ENCODE measurements at places on chromosomes 16 and 17. TPM values are rescaled to one million over a fixed set of nuclear protein-coding genes. Genes with fewer than 3 reads are reported as not detected.

TNK1 gene
- 11.9 TPM for total RNA-seq

IL21R gene
- 0.21 TPM for total RNA-seq

SLC47A1 gene
- total RNA-seq: 0.24 TPM

CTRL gene
- not detected for total RNA-seq

NPIPA3 gene
- not detected for total RNA-seq

KRTAP4-5 gene
- not detected for total RNA-seq

ANKFN1 gene
- under 0.01 TPM for total RNA-seq

WIPF2 gene
- 7.0 TPM for total RNA-seq

KRT17 gene
- total RNA-seq: 29,975 TPM

PRAC2 gene
- not detected for total RNA-seq

CCDC154 gene
- 0.43 TPM for total RNA-seq

TBC1D3K gene
- total RNA-seq: not detected

PYCARD gene
- 235 TPM for total RNA-seq

HSD17B1 gene
- 19.5 TPM for total RNA-seq

LRRC46 gene
- not detected for total RNA-seq

CCL14 gene
- total RNA-seq: not detected

C17orf78 gene
- total RNA-seq: not detected

NEURL4 gene
- 17.6 TPM for total RNA-seq

OTOP2 gene
- not detected for total RNA-seq

FOXL1 gene
- total RNA-seq: 0.72 TPM

SLC9A5 gene
- 0.72 TPM for total RNA-seq

IRX5 gene
- total RNA-seq: 2.7 TPM

KRT32 gene
- total RNA-seq: not detected

SPNS3 gene
- total RNA-seq: not detected

SPATA2L gene
- 9.4 TPM for total RNA-seq

TPSG1 gene
- not detected for total RNA-seq

SPSB3 gene
- total RNA-seq: 54.2 TPM

C16orf92 gene
- not detected for total RNA-seq

SOST gene
- total RNA-seq: not detected

KRT39 gene
- total RNA-seq: not detected

TEKT5 gene
- total RNA-seq: 0.48 TPM

PSMD3 gene
- 102 TPM for total RNA-seq

IGF2BP1 gene
- total RNA-seq: 0.24 TPM

SYCE1L gene
- total RNA-seq: 2.2 TPM

HEXIM2 gene
- total RNA-seq: 7.9 TPM

TCAP gene
- total RNA-seq: 0.21 TPM

RNF227 gene
- total RNA-seq: 20.5 TPM

GIT1 gene
- 23.9 TPM for total RNA-seq

BANP gene
- total RNA-seq: 32.8 TPM

CNTNAP1 gene
- 2.2 TPM for total RNA-seq

GRAPL gene
- total RNA-seq: not detected

All from tracheal epithelial cell (primary cell).